Posterior vena cava (tissue), 2 donors: ENCODE measurements at places on chromosomes 16 and 17. TPM values are rescaled to one million over a fixed set of nuclear protein-coding genes. Genes with fewer than 3 reads are reported as not detected.

Gene CCL8
- total RNA-seq = 0.42 TPM

GRCh38 chr16:79869304-79870015 lies 268.9 kb upstream of the MAF start:
- DNase-seq = no peak

DNA sequence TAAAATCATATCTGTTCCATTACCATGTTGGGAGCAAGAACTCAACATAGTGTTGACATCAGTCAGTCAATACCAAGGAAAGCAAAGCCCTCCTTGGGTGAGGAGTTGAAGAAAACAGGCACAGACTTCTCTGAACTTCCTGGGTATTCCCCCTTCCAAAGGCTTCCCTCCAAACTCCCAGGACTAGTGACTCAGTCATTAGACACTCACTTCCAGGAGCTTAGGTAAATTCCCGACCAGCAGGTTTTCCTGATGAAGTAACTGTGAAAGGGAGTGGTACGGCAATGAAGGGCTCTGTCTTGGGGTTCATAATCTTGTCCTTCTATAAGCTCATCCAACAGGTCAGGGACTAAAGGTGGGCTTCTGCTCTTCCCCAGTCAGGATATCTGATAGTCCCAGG lies 293.8 kb upstream of the AXIN2 start:
- DNase-seq = no peak

Gene PRAC2
- not detected for total RNA-seq

DNA sequence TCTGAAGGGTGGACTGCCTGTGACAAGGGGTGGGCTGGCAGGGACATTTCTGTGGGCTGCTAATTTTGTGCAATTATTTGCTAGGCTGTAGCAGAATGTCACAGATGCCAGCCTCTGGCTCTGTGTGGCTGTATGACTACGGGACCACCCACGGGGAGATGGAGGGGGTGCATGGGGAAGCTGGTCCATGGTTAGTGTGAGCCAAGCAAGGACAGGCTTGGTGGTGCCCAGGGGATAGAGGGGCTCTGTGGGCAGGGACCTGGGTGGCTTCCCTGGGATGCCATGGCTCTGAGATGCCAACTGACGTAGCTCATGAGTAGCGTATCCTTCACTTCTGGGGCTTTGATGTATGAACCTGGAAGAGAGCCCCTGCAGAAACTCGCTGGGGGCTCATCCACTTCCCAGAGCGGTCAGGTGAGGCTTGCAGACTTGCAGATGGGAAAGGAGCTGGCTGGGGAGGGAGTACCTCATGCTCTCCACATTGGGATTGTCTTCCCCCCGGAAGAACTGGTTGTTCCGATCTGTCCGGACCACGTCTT lies 87.2 kb downstream of the TBC1D16 start:
- peak; percentile 37 for DNase-seq

- DNase-seq = no peak
Measured at GRCh38 chr17:3710951-3711383, 12.7 kb upstream of the HASPIN start.
